ENCODE measurements at places on chromosomes 2 and 18.

DNA sequence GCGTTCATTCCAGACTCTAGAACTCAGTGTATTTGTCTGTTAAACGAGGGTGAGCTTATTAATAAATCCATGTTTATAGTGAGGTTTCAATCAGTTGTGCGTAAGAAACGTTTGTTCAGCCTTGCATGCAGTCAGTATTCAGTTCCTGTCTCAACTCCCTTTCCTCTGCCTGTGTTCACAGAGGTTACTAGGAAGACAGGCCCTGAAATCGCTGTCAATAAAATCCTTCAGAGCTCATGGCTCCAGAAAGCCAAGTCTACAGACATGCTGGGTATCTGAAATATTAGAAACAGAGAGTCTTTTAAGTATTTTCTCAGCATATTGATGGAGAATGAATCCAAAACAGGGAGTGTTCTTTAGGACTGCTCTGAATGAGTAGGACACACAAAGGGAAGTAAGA, 75.4 kb downstream of the KLF7 start:
- no peak for DNase-seq

DNA sequence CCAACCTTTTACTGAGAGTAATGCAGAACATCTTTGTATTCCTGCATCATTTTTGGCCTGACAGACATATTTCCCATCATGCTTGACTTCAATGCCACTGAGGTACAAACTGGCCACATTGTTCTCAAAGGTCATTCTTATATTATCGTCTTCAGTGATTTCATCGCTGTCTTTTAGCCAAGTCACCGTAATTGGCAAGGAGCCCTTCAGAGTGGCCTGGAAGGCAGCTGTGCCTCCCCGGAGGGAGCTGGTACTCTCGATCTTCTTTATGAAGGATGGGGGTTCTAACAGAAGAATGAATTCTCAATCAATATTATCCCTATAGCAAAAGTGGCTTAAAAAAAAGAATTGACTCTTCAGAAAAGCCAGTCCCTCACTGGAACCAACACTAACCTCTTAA, 75.9 kb downstream of the TTN start:
- DNase-seq = no peak

- no peak for DNase-seq
These were observed 41.6 kb upstream of the MGAT4A start for GRCh38 chr2:98772536-98772935.

DNA sequence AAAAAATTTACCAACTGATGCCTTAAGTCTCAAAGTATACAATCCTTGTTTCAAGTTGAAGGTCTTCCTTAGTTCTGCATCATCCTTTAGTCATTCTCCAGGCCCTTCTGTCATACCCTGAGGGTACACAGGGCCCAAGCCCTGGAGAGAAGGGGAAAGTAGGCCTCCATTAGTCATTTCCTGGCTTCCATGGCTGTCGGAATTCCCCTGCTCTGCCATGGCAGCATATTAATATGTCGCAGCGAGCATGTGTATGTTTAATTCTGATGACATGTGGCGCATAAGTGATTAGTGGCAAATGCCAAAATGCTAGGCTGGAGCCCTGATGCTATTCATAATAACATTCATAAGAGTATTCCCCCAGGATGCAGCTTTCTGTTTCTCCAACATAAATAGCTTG, 22.1 kb downstream of the GPR39 start:
- peak; percentile 11 for DNase-seq

GRCh38 chr18:77124452-77124922, 8.1 kb downstream of the MBP start:
- DNase-seq = no peak

DNA sequence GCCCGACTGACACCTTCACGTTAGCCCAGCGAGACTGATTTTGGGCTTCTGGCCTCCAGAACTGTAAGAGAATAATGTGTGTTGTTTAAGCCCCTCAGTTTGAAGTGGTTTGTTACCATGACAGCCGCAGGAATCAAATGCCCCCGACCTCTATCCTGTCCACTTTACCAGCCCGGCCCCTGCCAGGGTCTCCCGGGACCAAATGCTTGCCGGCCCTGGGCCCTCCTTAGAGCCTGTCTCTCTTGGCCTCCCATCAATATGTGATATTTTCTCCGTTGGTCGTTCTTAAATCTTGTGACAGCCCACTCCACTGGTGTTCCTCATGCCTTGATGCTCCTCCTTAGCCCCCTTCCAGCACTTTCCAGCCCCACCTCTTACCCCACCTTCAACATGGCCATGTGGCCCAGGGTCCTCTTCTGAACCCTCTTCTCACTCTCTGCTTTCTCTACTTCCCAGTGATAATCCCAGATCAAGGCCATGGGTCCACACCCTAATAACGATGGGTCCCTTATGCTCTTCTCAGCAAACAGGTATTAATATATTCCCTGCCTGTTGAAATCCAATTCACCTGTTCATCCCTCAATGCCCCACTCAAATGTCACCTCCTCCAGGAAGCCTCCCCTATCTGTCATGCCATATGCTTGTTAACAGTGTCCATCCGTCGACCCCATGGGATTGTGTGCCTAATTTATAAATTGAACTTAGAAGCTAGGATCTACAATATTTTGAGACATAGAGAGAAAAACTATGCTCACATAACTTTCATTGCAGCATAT, 192.8 kb downstream of the ZFP36L2 start:
- no peak for DNase-seq

DNA sequence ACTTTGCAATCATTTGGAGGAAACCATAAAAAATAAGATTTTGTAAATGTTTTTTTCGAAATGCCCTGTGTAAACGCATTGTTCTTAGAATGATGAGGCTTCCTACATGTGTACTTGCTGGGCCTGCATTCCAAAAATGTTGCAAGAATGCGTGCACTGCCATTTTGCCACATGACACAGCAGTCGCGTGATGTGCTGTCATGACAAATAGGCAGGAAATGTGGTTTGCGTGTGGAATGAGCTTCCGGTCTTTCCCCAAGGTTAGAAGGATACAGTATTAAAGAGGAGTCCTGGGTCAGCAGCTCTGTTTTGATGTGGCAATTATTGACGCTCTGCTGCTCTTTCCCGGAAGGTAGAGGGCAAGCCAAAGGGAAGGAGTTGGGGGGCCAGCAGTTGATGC, 18.1 kb upstream of the SERPINB2 start:
- no peak for DNase-seq

DNA sequence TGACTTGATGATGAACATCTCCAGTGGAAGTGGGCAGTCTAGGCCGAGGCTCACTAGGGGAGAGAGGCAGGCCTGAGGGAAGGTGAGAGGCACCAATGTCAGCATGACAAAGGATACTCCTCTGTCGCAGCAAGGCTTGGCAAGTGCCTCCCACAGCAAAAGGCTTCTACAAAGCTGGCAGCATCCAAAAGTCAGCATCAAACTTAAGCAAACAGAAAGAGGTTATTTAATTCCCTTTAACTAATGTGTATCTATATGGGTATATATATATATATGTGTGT, 41.6 kb downstream of the NIFK start:
- no peak for DNase-seq

DNA sequence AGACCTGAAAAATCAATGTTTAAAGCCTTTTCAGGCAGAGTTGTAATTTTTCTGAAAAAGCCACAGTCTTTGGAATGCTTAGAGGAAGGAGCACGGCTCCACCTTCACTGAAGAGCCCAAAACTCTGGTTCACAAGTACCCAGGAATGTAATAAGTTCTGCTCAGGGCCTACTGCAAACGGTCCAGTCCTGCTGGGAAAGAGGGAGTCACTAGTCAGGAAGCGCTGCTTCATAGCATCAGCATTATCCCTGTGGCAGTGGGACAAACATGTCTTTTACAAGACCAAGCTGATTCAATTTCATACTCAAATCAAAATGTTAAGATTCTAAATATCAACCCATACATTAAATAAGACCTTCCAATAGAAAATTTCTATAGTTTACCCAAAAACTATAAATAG, 152.9 kb upstream of the PGAP1 start:
- no peak for DNase-seq

GRCh38 chr2:231545105-231545902, 15.1 kb upstream of the NMUR1 start:
- no peak for DNase-seq

DNA sequence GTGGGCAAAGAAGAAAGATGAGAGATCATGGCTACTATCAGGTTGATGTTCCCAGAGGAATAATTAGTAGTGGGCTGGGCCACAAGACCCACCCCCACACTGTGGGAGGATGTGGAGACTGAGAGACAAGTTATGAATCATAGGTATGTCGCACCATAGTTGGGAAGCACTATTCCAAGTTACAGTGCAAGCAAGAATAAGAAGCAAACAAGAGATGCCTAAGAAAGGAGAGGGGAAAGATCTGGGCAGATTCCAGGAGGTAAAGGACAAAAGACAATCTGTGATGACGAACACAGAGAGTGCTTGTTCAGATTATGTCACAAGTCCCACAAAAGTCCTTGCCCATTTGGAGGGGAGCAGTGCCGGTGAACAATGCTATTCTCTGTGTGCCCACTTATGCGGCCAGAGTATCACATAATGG, 56.6 kb downstream of the FAM228A start:
- no peak for DNase-seq

DNA sequence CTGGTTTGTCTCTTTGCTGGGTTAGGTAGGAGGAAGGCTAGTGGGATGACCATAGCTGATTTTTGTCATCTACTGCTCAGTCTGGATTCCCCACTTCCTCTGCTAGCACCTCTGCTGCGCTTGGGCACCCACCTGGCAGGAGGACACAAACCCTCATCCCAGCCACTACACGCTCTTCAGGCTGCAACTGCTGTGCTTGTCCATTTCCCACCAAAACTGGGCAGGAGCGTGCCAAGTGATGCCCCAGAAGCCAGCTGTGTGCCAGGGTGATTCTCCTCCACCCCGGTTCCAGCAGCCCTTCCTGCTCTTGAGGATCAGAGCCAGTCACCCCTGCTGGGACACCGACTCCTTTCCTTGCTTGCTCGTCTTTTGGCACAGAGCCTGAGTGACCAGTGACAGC, 15.7 kb upstream of the PER2 start:
- DNase-seq = no peak

- DNase-seq = no peak
These were observed 201.1 kb upstream of the GATA6 start for GRCh38 chr18:21968338-21968737.

DNA sequence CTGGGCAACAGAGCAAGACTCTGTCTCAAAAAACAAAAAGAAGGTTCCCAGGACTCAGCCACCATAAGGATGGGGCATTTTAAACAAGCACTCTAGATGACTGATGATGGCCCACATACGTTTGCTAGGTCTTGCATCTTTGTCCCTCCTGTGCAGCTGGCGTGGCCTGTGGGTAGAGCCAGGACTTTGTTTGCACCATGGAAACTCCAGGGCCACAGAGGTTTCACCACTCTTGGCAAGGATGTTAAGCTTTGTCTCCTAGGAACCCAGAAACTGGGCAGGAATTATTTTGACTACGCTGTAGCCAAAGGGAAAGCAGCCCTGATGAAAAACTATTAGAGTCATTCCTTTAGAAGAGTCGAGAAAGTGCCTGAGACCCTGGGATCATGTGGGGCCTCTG, 75.3 kb upstream of the STPG4 start:
- no peak for DNase-seq

GRCh38 chr18:21112543-21113105, 1.0 kb upstream of the ROCK1 start:
- no peak for DNase-seq

DNA sequence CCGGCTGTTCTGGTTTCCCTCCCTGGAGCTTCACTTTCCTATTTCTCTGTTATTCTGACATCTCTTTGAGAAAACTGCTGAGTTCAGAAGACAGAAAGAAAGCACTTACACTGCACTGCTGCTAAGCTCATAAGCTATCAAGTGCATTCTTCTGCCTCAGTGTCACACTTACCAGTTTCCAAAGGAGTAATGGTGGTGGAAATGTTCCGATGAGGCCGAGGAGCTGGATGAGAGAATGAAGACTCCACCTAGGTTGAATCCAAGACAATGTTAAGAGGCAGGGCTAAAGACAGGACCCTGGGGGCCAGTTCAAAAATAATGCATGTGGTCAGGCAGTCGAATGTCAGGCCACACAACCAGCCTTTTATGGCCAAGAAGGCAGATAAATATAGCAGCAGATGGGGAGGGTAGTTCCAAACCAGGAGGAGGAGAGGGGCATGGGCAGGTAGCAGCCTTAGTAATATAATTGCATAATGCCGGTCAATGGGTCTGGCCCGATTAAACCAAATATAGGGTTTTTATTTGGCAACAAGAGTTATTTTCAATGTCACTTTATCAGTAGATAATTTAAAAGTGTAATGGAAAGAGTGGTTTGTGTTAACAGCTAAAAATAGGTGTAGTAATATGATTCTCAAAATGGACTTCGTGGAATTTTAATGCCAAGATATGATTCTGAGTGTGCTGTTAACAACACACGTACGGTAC, at the start of gene MYOM1:
MYOM1 (minus strand) TSS at position 338 of the 705 bp plus-strand sequence. CDS start 4,745 bp downstream, outside the sequence.
- no peak for DNase-seq

DNA sequence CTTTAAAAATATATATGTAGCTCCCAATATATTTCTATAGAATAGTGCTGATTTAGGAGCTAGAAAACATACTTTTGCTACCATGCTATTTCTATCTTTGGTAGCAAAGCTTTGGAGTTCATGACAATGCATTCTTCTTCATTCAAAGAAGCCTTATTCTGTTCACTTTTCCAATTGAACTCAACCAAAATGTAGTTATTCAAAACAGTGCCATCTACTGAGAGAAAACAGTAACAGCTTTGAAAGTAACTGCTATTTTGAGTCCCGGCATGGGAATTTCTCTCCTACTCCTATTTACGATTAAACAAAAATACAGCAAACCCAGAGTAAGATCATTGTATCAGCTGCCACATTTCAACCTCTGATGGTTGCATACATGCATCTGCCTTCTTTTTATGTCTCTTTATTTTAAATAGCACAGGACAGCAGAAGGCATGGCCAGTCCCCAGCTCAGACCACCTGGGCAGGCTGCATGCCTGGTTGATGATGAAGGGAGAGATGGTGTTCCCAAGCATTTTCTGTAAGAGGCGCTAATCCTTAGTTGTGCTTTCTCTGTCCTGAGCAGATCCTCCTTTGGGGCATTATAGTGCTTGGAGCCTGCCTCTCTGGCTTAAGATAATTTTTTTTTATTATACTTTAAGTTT, 69.7 kb upstream of the SULT1C3 start:
- no peak for DNase-seq

GRCh38 chr2:64327510-64328414, 126.2 kb upstream of the LGALSL start:
- DNase-seq = no peak

DNA sequence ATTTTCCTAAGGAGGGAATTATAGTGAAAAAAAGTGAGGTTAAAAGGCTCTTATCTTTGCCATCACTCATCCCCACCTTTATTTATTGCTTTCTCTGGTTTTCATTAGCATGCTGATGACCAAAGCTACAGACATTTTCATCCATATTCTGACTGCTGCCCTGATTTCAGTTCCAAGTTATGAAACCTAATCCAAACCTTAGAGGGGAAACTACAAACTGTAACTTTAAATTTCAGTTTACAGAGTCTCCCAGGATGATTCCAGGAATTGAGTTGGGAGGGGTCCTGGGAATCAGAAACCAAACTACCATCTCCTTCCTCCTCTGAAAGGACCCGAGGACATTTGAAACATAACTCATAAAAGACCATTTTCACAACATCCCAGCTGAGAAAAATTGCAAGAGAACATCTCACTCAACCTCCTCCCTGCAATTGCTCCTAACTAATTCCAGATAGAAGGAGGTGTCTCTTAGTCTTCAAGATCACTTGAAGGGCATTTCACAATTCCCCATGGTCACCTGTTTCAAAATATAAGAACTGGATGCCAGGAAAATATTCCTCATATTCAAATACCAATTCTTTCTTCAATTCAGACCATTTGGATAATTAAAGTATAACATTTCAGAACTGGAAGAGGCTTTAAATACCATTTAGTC, 520.6 kb downstream of the TNS1 start:
- DNase-seq = no peak
